ENCODE measurements at places on chromosomes 1 and 21. TPM values are rescaled to one million over a fixed set of nuclear protein-coding genes. Genes with fewer than 3 reads are reported as not detected.

PPIAL4G gene
- polyA plus RNA-seq = 0.03 TPM

RNU1-2 gene
- polyA plus RNA-seq = not detected

CSMD2 gene
- polyA plus RNA-seq = not detected

CRYAA gene
- polyA plus RNA-seq = not detected

LAX1 gene
- not detected for polyA plus RNA-seq

PCP4 gene
- polyA plus RNA-seq = not detected

ZNF695 gene
- not detected for polyA plus RNA-seq

SYT14 gene
- polyA plus RNA-seq = not detected

GRCh38 chr1:186654741-186655140 is 25.5 kb downstream of the PTGS2 start:
- H3K27ac ChIP-seq = peak overlapping the region; percentile 76
- H3K4me3 ChIP-seq = no peak overlapping the region
- peak; percentile 81 for DNase-seq
- H3K4me1 ChIP-seq = peaks cover 72% of the 10 kb centered on the region
- H3K27me3 ChIP-seq = no peaks in the 10 kb centered on the region

DNA sequence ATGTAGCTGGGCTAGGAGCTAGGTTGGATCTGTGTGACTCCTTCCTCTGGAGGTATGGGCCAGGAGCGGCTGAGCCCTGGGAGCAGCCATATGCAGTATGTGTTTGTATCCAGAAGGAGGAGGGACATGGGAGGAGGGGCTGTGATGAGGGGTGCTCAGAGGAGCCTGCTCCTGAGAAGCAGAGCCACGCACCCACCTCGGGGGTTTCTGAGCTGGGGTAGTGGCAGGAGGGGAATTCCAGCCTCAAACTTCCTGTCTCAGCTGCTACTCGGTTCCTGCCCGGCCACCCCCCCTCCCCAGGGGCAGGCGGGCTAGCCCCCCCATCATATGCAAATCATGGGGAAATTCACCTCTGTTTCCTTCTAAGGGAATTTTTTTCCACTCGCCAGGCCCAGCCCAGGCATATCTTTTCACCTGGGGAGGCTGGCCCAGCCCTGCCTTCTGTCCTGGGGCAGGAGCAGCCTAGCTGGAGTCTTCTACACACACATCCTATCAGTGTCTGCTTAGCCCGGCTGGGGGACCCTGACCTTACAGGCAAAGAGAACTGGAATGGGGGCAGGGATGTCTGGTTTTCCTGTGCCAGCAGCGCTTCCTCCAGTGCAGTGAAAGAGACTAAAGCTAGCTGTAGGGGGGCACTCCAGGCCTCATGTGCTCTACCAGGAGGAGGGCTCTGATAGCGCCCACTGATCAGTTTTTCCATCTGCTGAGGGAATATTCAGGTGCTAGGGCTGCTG is 3.0 kb downstream of the ZC3H12A start:
- peaks cover 85% of the 10 kb centered on the region for H3K4me1 ChIP-seq
- no peaks in the 10 kb centered on the region for H3K27me3 ChIP-seq
- H3K36me3 ChIP-seq = peaks cover 34% of the 10 kb centered on the region
- DNase-seq = peak; percentile 77
- peak overlapping the region; percentile 79 for H3K4me3 ChIP-seq
- peak overlapping the region; percentile 99 for H3K27ac ChIP-seq

DNA sequence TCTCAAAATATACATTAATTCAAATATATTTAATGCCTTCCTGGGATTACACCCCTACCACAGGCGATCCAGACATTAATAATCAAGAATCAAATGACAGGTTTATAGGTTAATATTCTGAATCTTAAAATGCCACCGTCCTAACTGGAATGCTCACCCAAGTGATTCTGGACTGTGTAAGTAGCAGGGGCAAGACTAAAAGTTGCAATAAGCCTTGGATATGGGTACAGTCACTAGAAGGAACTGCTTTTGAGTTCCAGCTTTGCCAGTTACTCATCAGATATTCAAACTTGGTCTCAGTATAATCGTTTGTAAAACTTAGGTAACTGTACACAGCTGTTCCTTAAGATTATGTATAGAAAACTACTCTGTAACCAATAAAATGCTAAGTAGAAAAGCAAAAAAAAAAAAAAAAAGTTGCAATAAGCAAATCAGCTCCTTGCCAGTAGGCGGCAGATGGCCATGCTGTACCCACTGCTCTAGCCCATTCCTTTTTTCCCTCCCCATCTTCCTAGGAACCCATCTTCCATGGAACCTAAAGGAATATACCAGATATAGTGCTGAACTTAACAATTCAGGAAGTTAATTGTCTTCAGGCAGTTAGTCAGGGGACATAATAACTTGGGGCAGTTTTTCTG is 10.5 kb downstream of the RO60 start:
- peaks cover 21% of the 10 kb centered on the region for H3K36me3 ChIP-seq
- H3K4me1 ChIP-seq = peaks cover 4% of the 10 kb centered on the region
- H3K27me3 ChIP-seq = no peaks in the 10 kb centered on the region
- H3K27ac ChIP-seq = no peak overlapping the region
- H3K4me3 ChIP-seq = no peak overlapping the region

GRCh38 chr1:203444171-203444576 is 31.4 kb upstream of the PRELP start:
- peaks cover 16% of the 10 kb centered on the region for H3K4me1 ChIP-seq
- no peaks in the 10 kb centered on the region for H3K36me3 ChIP-seq
- no peak overlapping the region for H3K4me3 ChIP-seq
- no peak for DNase-seq
- H3K27me3 ChIP-seq = peaks cover 4% of the 10 kb centered on the region

DNA sequence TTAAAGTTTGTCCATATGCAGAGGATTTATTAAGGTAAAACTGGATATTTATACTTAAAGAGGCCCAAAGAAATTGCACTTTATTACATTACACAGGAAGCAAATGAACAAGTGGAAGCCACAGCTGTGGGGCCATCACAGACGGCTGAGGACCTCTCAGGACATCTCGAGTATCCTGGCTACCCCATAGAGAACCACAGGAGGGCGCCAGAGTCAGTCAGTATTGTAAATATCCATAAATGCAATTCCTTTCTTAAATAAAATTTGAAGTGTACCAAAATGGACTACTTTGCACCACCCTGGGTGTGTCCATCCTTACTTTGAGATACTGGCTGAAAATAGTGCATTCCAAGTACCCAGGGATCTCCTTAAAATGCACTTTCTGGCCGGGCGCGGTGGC is 257.2 kb downstream of the MRPL39 start:
- no peak for DNase-seq
- H3K27me3 ChIP-seq = no peaks in the 10 kb centered on the region
- no peaks in the 10 kb centered on the region for H3K4me1 ChIP-seq
- H3K4me3 ChIP-seq = no peak overlapping the region

DNA sequence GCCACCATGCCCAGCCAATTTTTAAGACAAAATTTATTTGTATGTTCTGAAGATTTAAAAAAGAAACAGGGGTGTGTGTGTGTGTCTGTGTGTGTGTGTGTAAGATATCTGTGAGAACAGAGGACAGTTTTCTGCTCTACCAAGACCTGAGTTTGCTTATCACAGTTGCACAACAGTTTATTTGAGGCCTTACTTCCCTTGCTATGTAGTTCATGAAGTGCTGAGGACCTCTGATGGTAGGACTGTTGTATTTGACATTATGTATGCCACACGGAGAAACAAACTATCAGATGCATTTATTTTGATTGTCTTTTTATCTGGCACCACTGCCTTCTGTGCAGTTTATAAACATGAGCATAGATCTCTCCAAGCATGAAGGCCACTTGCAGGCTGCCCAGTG is 355.2 kb downstream of the PBX1 start:
- no peaks in the 10 kb centered on the region for H3K27me3 ChIP-seq
- H3K4me1 ChIP-seq = no peaks in the 10 kb centered on the region
- DNase-seq = no peak
- no peak overlapping the region for H3K4me3 ChIP-seq
- no peak overlapping the region for H3K27ac ChIP-seq
- H3K36me3 ChIP-seq = no peaks in the 10 kb centered on the region

DNA sequence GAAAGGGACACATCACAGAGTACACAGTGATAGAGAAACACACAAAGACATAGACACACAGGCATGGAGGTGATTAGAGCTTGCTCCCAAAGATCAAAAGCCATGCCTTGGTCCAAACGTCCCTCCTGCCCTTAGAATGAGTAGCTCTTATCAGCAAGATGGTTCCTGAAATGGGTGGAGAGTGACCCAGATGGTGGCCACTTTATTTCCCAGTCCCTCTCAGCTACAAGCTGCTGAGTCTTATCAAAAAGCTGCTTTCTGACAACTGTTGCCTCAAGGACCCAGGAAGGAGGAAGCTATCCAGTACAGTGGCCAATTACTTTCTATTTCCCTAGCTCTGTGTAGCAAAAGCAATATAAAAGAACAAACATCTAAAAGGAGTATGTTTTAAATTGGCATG is 7.7 kb upstream of the CLCA1 start:
- peaks cover 14% of the 10 kb centered on the region for H3K4me1 ChIP-seq
- H3K27ac ChIP-seq = peak overlapping the region; percentile 17
- DNase-seq = no peak

DNA sequence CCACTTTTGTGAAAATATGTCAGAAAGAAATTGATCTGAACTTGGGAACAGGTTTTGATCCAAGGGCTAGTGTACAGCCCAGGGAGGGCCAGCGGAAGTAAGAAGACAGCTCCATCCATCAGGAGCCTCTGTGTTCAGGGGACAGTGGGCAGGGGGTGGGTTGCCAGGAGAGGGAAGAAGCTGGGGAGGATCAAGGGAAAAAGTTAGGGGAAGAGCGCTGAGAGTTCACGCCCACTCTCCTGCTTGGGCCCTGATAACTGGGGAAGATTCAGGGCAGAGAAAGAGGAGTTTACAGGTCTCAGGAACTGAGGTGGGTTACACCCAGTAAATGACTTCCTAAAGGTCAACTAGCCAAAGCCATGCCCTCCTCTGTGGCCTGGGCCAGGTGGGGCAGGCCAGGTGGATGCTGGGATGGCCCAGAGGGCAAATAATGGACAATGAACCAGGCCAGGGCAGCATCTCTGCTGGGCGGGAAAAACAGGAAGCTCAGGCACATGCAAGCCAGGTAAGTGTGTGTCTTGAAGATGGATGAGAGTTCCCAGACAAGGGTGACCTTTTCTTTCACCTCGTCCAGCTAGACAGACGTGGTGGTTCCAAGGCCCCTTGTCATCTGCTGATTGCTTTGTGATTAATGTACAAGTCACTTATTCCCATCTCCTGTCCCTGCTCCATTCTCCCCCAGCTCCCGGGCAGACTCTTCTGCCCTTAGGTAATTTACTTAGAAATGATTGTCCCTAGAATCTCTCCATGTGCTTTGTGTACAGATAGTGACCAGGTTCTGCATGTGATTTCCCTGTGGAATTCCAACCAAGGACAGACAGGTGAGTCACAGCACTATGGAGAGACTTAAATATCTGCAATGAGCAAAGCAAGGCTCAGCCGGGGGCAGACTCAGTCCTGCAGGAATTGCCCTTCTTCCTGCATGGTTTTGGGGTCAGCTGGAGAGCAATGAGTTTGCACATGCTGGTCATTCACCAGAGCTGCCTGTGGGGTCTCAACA is 57.0 kb downstream of the MDM4 start:
- H3K27me3 ChIP-seq = no peaks in the 10 kb centered on the region
- peaks cover 2% of the 10 kb centered on the region for H3K4me1 ChIP-seq
- H3K4me3 ChIP-seq = no peak overlapping the region
- DNase-seq = no peak

GRCh38 chr1:39149509-39149908 is 55.0 kb upstream of the MACF1 start:
- no peak for DNase-seq
- no peak overlapping the region for H3K27ac ChIP-seq
- no peaks in the 10 kb centered on the region for H3K4me1 ChIP-seq
- H3K27me3 ChIP-seq = no peaks in the 10 kb centered on the region
- H3K36me3 ChIP-seq = no peaks in the 10 kb centered on the region

- peaks cover 26% of the 10 kb centered on the region for H3K36me3 ChIP-seq
- peaks cover 47% of the 10 kb centered on the region for H3K4me1 ChIP-seq
- H3K27me3 ChIP-seq = no peaks in the 10 kb centered on the region
- H3K4me3 ChIP-seq = peak overlapping the region; percentile 92
- peak; percentile 29 for DNase-seq
- peak overlapping the region; percentile 40 for H3K27ac ChIP-seq
Observed at GRCh38 chr1:205774198-205775014, 876 bp downstream of the RAB29 start.

DNA sequence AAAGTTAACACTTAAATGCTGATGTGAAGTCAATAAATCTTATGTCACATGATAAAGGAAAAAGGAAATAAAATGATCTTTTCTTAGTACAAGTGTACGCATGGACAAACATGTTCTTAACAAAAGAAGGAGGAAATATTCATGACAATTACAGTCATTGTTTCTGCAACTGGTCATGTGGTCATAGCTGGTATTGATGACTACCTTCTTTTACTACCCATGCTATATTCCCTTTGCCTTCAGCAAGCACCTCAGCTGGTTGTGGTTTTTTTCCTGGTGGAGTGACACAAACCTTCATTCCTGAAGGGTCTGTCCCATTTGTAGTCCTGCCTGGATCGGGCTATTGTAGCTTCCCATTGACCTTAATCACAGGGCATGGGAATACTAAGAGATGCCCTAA is 23.4 kb upstream of the TSHB start:
- no peaks in the 10 kb centered on the region for H3K36me3 ChIP-seq
- no peak overlapping the region for H3K4me3 ChIP-seq
- H3K27ac ChIP-seq = no peak overlapping the region
- H3K27me3 ChIP-seq = no peaks in the 10 kb centered on the region

GRCh38 chr1:5585256-5585655 is 407.0 kb downstream of the NPHP4 start:
- no peaks in the 10 kb centered on the region for H3K4me1 ChIP-seq
- no peak for DNase-seq
- H3K4me3 ChIP-seq = no peak overlapping the region
- no peaks in the 10 kb centered on the region for H3K27me3 ChIP-seq
- no peaks in the 10 kb centered on the region for H3K36me3 ChIP-seq
- H3K27ac ChIP-seq = no peak overlapping the region

GRCh38 chr1:220918285-220918951 is 39.2 kb downstream of the HLX start:
- H3K27me3 ChIP-seq = no peaks in the 10 kb centered on the region
- H3K4me3 ChIP-seq = no peak overlapping the region
- no peaks in the 10 kb centered on the region for H3K36me3 ChIP-seq
- no peak for DNase-seq
- peaks cover 28% of the 10 kb centered on the region for H3K4me1 ChIP-seq

GRCh38 chr1:160144921-160145320 is 6.5 kb upstream of the ATP1A4 start:
- no peaks in the 10 kb centered on the region for H3K27me3 ChIP-seq
- no peak overlapping the region for H3K4me3 ChIP-seq
- H3K4me1 ChIP-seq = peaks cover 47% of the 10 kb centered on the region
- no peak overlapping the region for H3K27ac ChIP-seq
- DNase-seq = no peak

DNA sequence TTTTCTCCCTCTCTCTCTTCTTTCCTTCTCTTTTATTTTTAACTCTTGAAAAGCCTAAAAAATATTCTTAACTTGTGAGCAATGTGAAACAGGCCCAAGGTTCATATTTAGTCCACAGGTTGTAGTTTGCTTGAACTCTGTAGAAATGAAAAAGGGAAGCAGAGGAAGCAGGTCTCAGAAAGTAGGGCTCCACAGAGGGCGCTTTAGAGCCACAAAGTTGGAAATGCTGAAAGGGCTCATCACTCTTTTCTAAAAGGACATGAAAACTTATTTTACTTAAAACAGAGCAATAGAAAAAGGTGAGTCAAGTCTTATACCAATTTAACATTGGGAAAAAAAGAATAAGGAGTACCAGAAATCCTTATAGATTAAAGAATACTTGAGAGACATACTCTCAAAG is 247.0 kb downstream of the USP25 start:
- H3K27ac ChIP-seq = no peak overlapping the region
- H3K36me3 ChIP-seq = no peaks in the 10 kb centered on the region
